ENCODE measurements at places on chromosomes 16 and 17.
A peak's percentile ranks its signal among the peaks of the same experiment; 100 is the strongest.

GRCh38 chr16:66007717-66008116, 358.8 kb upstream of the CDH5 start:
- DNase-seq = no peak

DNA sequence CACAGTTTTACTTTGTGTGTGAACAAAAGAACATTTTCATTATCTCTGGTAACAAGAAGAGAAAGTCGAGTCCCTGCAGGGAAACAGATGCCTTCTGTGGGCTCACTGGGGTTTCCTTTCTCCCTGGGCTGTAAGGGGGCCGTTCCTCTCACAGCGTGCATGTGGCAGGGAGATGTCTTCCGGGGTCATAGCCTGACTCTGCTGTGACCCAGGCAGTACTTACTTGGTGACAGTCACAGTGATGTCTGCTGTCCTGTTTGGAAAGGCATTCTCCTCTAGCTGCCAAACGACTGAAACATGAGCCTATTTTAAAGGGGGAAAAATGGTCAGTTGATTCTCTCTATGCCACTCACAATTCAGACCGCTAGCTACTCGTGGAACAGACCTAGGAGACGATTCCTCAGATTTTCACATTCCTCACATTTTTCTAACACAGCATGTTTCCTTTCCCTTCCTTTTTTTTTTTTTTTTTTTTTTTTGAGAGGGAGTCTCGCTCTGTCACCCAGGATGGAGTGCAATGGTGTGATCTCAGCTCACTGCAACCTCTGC, 7.3 kb downstream of the HASPIN start:
- DNase-seq = no peak

DNA sequence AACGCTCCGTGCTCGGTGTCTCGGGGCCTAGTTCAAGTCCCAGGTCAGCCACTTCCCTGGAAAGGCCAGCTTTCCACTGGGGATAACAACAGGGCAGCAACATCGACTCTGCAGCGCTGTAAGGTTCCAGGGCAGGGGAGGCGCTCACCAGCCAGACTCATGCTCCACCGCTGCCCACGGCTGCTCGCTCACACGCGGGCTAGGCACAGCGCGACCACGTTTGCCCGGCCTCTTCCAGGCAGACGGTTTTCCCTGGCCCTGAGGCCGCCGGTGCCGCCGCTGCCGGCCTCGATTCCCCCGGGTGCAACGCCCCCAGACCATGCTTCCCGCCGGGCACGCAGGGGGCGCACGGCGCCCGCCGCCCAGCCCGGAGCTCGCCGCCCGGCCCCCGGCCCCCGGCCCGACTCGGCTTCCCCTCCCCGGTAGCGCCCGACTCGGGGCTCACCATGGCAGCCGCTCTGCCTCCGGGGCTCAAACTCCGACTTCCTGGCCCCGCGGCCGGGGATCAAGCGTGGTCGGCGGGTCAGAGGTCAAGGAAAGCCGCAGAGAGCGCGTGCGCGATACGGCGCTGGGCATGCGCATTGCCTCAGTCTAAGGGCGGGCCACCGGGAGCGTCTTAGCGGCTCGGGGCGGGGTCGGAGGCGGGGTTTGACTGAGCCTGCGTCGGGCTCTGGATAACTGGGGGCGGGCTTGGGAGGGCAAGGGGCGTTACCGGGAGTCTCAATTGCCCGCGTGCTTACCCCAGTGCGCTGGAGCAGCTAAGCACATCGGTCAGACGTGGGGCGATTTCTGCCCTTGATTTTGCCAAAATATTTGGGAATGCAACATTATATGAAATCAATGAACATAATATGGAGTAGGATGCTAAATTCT, at the start of gene PAM16:
TSS of gene PAM16 (minus strand) at position 535 of the 873 bp plus-strand sequence. CDS start at position 448, 87 bp downstream.
- peak; percentile 98 for DNase-seq

GRCh38 chr17:48513097-48513496, 17.7 kb downstream of the HOXB1 start:
- DNase-seq = no peak

DNA sequence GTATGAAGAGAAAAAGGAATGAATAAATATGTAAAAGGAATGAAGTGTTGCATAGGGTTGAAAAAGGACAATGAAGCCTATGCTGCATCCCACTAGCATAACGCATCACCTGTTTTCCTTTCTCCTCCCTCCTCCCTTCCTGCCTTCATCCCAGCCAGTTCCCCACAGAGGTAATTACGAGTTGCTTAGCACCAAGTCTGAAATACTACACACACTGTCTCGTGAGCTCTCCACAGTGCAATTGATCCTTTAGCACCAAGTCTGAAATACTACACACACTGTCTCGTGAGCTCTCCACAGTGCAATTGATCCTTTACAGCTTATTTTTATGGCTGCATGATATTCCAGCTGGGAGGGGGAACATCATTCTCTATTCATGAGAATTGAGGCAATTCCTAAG, 1.1 kb upstream of the DRC7 start:
- DNase-seq = no peak

DNA sequence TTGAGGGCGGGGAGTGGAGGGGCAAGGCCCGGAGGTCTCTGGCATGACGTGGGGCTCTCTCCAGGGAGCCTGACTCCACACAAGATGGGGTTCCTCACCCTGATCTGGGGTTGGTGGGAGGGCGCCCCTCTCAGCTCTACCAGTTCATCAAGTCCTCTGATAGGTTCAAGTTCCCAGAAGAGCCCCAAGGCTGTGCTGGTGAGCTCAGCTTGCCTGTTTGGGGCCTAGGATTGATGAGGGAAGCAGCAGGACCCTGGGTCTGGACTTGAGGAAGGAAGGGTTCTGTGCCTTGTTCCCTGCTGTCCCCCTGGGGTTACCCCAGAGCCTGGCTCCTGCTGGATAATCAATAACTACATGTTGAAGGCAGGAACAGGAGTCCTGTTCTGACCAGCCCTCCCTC, 3.5 kb downstream of the MGAT5B start:
- no peak for DNase-seq

- peak; percentile 68 for DNase-seq
These were observed 4.5 kb downstream of the ARHGAP27 start for GRCh38 chr17:45428050-45428617.

- no peak for DNase-seq
These were observed 24.3 kb upstream of the DNAI2 start for GRCh38 chr17:74249590-74250270.

DNA sequence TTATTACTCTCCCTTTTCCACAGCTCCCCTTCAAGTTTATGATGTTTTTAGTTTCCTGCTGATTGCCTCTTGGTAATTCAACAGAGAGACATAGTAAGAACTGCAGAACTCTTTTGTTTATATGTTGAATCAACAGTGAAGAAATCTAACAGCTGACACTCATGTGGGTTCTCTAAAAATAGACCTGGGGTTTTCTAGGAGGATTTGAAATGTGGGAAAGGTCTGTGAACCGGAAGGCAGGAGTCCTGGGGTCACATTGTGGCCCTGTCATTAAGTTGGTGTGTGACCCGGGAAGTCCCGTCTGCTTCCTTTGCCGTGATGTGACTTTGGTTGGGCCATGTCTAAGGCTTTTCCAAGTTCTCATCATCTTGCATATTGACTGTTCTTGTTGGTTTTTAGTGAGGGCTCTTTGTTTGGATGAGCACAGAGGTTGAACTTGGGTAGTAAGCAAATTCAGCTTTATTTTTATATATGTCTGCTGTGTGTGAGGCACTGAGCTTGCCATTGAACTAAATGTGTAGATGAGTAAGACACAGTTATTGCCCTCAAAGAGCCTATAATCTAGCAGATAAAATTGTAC, 48.5 kb upstream of the HS3ST3A1 start:
- no peak for DNase-seq

- peak; percentile 45 for DNase-seq
These were observed at the start of gene KIF19 for GRCh38 chr17:74325743-74326379. KIF19 (plus strand) TSS chr17:74326226; CDS start chr17:74326350, 124 bp downstream.

DNA sequence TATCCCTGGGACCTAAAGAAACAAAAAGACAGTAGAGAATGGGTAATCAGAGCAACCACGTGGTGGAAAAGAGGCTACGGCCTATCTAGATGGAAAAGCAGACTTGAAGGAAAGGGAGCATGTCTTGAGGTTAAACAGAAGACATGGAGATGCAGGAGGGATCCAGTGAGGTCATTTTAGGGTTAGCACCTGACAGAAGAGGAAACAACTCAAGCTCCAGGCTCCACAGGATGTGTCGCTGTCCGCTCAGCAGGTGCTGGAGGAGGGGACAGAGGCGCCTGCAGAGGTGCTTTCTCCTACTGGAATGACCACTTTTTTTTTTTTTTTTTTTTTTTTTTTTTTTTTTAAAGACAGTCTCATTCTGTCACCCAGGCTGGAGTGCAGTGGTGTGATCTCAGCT, 47.5 kb upstream of the CLEC3A start:
- no peak for DNase-seq

DNA sequence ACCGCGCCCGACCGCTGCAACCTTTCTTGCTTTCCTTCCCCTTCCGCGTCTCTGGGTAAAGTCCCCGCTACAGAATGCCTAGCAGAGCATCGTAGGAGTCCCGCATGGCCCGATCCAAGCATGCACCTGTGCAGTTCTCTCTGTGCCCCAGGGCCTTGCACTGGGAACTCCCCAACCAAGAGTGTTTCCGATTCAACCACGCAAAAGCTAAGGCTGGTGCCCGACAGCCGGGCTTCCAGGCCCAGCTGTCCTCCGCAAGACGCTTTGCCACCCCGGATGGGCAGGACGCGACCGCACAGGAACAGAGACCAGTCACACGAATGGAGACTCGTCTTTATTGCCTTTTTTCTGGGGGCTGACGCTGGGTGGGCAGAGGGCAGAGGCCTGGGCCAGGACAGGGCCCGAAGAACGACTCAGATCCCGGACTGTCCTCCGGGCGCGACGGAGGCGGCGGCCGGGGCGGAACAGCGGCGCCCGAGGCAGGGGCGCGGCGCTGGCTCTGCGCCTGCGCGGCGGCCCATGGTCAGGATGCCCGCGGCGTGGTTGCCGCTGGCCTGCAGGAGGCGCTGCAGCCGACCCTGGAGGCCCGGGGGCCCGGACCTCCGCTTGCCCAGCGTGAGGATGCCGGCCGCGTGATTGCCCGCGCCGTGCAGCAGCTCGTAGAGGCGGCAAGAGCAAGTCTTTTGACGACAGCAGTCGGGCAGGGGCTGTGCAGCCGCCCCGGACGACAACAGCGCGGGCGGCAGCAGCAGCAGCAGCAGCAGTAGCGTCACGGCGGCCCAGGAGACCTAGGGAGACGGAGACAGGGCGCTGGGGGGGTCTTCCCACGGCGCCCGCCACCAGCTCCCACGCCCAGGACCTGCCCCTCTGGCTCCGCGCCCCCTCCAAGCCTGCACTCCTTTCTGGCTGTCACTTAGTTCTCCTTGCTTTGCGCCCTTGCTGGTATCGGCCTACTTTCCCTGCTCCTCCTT, 1.2 kb downstream of the HCRT start:
- peak; percentile 60 for DNase-seq

DNA sequence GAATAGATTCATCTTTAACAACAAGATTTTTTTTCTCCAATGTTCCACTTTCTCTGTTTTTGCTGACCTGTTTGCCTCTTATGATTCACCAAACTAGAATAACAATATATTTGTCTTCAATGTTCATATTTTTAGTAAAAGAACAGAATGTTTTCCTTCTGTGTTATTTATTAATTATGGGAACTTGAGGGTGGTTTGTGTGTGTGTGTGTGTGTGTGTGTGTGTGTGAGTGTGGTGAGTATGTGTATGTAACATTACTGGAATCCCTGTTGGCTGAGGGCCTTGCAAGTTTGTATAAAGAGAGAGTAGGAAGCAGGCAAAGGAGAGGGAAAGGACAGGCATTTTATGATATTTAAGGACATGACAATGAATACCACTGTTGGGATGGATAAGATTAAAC, 13.8 kb downstream of the STXBP4 start:
- no peak for DNase-seq

DNA sequence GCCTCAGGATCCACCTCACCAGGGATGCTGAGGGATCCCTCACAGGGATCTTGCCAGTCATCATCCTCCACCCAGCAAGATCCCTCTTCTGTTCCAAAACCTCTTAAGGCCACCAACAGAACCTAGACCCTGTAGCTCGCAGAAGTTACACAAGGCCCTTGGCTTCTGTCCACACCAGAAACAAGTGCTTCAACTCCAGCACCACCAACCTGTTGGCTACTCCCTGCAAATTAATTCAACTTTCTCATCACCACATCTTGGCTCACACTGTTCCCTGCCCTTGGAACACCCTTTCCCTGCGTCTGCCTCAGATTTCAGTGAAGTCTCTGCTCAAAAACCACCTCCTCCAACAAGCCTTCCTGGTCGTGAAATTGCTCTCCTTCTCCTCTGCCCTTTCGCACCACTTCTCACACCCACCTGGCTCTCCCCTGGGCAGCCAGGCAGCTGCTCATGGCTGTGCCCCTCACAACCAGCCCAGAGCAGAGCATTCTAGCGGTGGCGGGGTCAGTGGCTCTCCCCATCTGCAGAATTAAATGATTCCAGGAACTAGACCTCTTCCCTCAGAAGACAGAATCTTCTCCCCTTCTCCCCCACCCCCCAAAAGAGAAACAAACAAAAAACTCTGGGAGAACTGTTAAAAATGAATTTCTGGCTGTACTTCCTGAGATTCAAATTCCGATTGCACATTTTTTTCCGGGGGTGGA, 1.8 kb downstream of the PLLP start:
- no peak for DNase-seq

DNA sequence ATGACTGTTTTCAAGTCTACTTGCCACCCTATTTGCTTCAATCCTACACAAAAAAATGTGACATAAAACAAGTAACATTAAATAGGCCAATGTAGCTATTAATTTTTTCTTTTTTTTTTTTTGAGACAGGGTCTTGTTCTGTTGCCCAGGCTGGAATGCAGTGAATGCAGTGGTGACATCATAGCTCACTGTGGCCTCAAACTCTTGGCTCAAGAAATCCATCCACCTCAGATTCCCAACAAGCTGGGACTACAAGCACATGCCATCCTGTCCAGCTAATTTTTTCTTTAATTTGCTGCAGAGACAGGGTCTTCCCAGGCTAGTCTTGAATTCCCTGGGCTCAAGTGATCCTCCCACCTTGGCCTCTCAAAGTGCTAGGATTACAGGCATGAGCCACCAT, 29.4 kb downstream of the ANKFY1 start:
- DNase-seq = no peak

- DNase-seq = no peak
These were observed 2.6 kb upstream of the ABCC3 start for GRCh38 chr17:50631908-50632571.

- DNase-seq = no peak
These were observed 8.4 kb downstream of the PER1 start for GRCh38 chr17:8143581-8144400.

- DNase-seq = no peak
These were observed 6.8 kb upstream of the ANKS4B start for GRCh38 chr16:21226749-21227148.

DNA sequence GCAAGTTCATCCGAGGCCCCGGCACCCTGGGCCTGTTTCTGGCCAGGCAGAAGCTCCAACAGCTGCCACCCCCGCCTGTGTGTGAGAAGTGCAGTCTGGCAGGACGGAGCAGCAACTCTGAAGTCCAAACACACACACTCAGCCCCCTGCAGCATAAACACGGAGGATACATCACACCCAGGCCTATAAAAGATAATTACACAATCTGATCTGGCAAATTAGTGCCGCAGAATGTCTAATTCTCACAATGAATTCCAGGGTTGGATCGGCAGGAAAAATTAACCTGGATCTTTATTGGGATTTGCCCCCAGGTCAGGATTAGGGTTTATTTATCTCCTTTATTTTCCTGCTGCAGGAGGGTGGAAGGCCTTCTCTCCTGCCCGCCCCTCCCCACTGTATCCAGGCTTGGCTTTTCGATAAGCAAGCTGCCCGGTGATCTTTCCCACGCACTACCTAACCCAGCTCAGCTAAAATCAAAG, 311.4 kb downstream of the SOX9 start:
- DNase-seq = no peak

GRCh38 chr16:72995151-72995881, 52.6 kb downstream of the ZFHX3 start:
- no peak for DNase-seq

GRCh38 chr17:732067-732901, at the start of gene TLCD3A:
TLCD3A (plus strand) TSS chr17:732596; CDS start chr17:732648, 52 bp downstream.
- no peak for DNase-seq

Measured in activated T-helper 1 cell treated with Interleukin-2 at 50 U/mL for 16 hours (primary cell).